Trophoblast cell (in vitro differentiated cells and primary cell): ENCODE measurements at places on chromosomes 1 and 21.

GRCh38 chr1:53328009-53328461 is at the start of gene LRP8:
Gene LRP8, minus strand, starts transcription at chr1:53328070. Its CDS starts 158 bp downstream, at chr1:53327912.
- peak; percentile 50 for DNase-seq

GRCh38 chr1:193806079-193807048 is 620.0 kb upstream of the B3GALT2 start:
- no peak for DNase-seq

DNA sequence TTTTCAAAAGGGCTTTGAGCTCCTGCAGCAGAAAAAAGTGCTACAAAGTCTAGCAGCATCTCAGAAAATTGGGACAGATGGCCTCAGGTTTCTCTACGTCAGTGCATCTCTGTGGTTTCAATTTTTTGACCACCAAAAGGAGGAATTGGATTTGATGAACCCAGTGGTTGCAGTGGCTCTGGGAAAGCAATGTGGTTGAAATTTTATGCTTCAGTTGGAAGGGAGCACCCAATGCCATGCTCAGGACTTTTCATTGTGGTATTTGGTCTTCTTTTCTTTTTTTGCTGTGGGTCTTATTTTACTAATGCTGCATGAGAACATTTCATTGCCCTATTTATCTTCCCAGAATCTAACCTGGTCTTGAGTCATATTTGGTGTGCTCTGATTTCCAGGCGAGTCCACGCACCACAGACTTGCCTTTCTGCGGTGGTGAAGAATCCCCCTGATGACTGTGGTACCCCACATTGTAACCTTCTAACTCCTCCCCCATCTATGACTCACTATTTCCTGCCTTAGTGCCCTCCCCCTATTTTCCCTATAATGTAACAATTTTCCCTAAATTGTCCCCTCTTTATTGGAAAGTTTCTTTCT is 56.7 kb downstream of the S1PR1 start:
- DNase-seq, result no peak

DNA sequence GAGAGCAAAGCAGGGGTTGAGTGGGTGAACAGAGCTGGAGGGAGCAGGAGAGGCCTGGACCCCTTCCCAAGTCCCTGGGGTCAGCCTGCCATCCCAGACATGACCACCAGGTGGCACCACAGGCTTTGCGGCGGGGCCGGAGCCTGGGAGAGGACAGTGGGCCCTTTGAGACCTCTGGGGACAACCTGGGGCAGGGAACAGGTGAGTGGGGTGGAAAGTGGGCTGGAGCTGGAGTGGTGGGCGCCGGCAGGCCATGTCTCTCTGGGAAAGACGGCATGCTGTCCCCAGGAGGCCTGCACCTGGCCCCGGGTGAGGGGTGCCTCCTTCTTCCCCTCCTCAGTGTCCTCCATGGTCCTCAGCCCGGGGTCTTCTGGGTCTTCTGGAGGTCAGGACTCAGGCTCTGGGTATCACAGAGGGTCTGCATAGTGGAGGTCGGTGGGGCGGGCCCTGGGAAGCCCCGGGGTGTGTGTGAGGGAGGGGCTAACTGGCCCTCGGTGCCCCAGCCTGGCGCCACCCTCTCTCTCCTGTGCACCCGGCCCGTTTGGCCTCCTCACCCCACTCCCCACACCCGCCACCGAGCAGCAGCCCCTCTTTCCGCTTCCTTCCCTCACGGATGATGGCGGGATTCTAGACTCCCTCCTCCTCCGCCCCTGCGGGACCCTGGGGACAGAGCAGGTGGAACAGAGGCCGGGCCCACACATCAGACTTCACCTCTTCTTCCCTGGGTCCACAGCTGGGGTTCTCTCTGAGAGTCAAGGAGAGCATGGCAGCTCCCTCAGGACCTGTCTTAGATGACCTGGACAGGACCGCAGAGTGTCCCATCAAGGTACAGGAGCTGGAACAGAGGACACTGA is 28.5 kb upstream of the PKP1 start:
- DNase-seq, result peak; percentile 82

GRCh38 chr1:210489491-210489890 is 160.8 kb downstream of the HHAT start:
- no peak for DNase-seq

DNA sequence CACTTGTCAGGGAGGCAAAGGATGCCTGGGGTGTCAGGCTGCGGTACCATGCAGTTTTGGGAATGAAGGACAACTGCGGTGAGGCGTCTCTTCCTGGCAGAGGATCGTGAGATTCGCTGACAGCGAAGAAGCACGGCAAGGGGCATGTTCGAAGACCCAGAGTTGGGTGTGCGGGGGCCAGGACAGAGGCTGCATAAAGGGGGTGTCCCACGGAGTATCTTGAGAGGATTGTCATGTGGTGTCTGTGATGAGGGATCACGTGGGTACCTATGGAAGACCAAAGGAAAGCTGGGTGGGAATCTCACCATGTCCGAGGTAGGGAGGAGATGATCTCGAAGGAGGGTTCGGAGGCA is 372 bp downstream of the SLC25A44 start:
- DNase-seq, result no peak

DNA sequence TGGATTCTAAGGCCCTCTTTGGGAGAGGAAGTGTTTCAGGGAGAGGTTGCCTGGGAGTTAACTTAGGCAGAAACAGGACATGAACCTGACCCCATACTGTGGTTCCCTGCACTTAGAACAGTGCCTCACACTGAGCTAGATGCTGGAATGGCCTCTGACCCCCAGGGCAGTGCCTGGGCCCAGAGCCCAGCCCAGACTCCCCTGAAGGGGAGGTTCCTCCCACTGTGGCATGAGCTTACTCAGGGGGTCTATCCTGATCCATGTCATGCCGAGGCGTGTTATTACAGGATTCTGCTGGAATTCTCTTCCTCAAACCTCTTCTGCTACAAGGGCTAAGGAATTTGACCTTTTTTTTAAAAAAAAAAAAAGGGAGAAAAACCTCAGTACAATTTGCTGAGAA is 72.2 kb downstream of the MRPL37 start:
- DNase-seq, result no peak

DNA sequence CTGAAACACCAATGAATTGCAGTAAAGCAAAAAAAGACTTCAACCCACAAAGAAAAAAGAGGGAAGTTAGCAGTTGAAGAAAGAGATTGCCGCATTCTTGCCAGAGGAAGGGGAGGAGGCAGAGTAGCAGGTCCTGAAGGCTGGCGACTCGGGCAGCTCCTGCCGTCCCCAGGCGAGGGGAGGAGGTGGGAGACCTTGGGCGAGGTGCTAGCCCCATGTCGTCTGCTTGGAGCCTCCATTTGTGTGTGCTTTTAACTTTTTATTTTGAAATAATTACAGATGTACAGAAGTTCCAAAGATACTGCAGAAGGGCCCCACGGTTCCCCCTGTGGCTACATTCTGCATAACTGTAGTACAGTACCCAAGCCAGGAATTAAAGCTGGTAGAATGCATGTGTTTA is 6.7 kb downstream of the TRPM2 start:
- DNase-seq, result no peak

GRCh38 chr1:1371746-1372711 is 3.0 kb downstream of the AURKAIP1 start:
- peak; percentile 50 for DNase-seq

DNA sequence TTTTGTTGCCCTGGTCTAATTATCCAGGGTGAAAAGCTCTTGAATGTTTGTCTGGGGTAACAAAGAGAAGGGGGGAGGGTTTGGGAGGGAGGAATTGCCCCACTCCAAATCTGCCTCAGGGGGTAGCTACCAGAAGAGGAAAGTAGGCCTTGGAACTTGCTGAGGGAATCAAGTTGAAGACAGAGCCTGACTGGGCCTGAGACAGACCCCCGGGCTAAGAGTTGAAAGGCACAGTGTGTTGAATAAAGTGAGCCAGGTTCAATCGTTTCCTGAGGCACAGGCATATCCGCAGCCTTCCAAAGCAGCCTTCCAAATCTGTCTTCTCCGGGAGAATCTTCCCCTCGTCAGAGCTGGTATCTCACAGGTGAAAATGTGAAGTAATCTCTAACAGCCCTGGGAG is 96.6 kb downstream of the LRIG2 start:
- no peak for DNase-seq

DNA sequence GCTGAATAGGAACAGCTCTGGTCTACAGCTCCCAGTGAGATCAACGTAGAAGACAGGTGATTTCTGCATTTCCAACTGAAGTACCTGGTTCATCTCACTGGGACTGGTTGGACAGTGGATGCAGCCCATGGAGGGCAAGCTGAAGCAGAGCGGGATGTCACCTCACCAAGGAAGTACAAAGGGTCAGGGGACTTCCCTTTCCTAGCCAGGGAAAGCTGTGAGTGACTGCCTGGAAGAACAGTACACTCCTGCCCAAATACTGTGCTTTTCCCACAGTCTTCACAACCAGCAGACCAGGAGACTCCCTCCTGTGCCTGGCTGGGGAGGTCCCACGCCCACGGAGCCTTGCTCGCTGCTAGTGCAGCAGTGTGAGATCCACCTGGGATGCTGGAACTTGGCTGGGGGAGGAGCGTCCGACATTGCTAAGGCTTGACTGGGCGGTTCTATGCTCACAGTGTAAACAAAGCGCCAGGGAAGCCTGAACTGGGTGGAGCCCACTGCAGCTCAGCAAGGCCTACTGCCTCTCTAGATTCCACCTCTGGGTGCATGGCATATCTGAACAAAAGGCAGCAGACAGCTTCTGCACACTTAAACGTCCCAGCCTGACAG is 14.7 kb downstream of the CR1L start:
- no peak for DNase-seq

- no peak for DNase-seq
These were observed 22.0 kb upstream of the SLC26A9 start for GRCh38 chr1:205965036-205965884.

DNA sequence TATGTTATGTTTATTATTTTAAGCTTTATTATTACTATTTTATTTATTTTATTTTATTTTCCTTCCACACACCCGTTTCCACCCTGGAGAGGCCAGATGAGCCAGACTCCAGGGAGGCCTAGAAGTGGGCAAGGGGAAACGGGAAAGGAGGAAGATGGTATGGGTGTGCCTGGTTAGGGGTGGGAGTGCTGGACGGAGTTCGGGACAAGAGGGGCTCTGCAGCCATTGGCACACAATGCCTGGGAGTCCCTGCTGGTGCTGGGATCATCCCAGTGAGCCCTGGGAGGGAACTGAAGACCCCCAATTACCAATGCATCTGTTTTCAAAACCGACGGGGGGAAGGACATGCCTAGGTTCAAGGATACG is 468 bp upstream of the MX1 start:
- DNase-seq, result no peak
